SW 1271 (cell line): ENCODE measurements at places on chromosomes 11 and 22.
A peak's percentile ranks its signal among the peaks of the same experiment; 100 is the strongest.

DNA sequence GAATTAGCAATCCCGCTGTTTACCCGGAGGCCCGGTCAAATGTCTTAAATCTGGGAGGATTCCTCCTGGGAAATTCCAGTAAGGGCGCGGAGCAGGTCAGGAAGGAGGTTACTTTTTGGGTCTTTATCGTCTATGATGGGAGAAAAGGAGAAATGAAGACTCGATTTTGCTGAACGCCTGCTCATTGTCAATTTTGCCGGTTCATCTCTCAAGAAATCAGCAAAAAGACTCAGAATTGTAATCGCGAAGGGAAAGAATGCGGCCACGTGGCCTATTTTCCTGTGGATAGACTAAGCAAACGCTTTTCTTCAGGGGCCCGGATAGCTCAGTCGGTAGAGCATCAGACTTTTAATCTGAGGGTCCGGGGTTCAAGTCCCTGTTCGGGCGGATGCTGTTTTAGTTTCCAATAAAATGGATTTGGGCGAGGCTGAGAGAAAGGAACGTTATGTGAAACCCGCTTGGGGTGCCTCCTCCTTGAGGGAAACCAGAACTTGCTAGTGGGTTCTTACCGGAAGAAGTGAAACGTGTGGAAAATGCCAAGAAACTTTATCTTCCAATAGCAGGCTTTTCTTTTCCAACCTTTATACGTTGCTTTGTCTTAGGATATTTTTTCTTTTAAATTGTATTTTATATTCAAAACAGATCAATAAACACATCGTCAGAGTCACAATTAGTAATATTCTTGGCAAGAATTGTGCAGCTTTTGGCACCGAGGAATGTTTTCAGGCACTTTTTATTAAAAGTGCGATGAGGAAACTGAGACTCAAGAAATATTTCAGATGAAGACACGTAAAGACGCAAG lies 45.0 kb downstream of the OR4D9 start:
- peak; percentile 84 for DNase-seq

GRCh38 chr22:19797086-19798002 lies 36.8 kb downstream of the TBX1 start:
- no peak for DNase-seq

DNA sequence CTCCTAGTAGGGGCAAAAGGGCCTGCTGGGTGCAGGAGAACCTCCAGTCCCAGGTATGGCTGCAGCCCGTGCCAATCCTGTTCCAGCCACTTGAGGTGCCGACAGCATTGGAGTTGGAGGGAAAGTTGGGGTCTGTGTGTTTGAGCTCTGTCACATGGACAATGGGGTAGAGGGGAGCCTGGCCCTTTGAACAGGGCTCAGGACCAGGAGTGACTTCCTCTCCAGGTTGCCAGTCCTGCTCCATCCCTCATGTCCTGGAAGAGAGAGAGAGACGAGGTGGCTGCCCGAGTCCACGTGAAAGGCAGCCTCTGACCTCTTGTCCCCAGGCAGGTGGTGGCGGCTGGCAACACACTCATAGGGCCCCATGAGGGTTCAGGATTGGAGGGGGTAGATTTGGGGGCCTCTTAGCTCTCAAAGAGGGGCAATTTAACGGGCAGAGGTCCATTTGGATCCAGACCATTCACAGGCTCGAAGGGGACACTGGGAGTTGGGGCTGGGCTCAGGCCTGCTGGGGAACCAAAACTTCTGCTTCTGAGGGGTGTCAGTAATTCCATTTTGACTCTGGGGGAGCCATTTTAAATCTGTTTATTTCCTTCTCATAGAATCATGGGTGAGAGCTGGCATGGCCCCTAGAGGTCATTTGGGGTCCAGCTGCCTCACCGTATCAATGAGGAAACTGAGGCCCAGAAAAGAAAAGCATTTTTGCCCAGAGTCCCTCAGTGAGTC lies 4.1 kb downstream of the ADORA2A start:
- DNase-seq, result no peak

DNA sequence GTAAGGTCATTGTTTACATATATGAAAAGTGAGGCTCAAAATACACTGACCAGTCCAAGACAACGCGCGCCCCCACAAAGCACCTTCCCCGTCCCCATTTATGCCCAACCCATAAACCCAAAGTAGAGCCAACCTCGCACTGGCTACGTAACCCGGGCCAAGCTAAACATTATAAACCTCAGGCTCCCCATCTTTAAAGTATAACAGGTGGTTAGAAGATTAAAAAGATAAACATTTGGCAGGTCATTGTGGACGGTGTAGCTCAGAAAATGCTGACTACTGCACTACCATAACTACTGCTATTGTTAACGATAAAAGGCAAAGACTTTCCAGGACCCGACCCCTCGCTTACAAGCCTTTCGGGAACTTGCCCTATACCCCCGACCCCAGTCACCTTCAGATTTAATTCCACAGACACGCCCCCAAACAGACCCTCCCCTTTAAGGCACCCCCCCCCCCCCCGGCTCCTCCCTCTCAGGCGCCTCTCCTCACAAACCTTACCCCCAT lies 470 bp downstream of the NUMA1 start:
- DNase-seq, result no peak

DNA sequence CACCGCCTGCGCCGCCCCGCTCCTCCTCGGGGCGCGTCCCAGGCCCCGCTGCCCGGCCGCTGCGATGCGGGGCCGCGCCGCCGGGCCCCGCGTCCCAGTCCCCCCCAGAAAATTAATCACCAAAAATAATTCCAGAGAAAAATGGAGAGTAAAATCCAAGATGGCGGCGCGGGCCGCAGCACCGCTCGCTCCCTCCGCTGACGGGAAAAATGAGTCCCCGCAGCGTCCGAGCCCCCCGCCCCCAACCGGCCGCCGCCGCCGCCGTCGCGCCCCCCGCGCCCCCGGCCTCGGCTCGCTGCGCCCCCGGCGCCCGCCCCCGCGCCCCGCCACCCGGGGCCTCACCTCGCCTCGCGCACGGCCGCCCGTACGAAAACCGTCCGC lies at the start of gene KMT5B:
Gene KMT5B, minus strand, starts transcription at position 162 of the 381 bp plus-strand sequence. CDS start 23,220 bp downstream, outside the sequence.
- peak; percentile 47 for DNase-seq

DNA sequence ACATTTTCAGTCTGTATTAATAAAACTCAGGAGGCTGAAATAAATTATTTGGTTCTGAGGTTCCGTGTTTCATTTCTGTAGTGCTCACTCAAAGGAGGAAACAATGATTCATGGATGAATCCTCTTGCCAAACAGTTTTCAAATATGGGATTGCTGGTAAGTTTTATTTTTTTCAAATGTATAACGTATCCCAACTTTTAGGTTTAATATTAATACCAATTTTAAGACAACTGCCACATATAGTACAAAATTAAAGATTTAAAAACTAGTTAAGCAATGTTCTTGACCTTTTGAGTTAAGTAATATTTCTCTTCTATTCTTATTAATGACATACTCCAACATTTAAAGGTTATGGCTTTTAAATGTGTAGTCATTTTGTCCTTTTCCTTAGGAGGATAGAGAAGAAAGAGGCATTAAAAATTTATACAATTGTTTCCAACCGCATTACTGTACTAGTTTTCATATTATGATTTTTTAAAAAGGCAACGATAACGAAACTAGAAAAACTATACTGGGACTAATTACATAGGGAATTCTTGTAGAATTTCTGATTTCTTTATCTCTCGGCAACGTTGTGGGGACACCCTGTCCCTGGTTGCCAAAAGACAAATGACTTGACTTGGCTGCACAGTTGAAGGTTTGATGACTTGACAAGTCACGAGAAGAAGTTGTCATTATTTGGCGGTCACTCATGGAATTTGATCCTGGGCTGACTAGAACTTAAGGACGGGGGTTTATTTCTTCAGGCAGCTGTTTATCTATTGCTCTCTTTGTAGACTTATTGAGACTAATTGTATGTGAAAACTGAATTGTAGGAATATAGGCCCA lies 69.1 kb upstream of the ADSL start:
- no peak for DNase-seq

DNA sequence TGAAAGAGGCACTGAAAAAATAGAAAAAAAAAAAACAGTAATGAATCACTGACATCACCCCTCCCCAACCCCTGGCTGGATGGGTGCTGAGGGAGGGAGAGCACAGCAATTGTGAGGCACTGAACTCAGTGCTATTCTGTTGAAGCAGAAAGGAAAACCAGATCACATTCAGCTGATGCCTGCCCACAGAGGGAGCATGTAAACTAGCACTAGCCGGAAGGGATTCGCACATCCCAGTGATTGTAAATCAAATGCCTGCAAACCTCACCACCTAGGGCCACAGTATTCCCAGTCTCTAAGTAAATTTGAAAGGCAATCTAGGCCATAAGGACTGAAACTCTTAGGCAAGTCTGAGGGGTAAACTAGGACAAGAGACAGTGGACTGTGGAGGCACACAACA lies 772.0 kb upstream of the CCDC179 start:
- no peak for DNase-seq

- DNase-seq, result no peak
Observed at GRCh38 chr11:90134478-90135003, at the start of gene NAALAD2. TSS of gene NAALAD2 (plus strand) at chr11:90134663. CDS start at chr11:90134759, 96 bp downstream.

- no peak for DNase-seq
Observed at GRCh38 chr11:36264973-36265344, 24.3 kb downstream of the COMMD9 start.

GRCh38 chr11:107898270-107898669 lies 30.0 kb upstream of the RAB39A start:
- peak; percentile 85 for DNase-seq

GRCh38 chr11:65492387-65492636 lies 6.5 kb upstream of the MALAT1 start:
- DNase-seq, result no peak

DNA sequence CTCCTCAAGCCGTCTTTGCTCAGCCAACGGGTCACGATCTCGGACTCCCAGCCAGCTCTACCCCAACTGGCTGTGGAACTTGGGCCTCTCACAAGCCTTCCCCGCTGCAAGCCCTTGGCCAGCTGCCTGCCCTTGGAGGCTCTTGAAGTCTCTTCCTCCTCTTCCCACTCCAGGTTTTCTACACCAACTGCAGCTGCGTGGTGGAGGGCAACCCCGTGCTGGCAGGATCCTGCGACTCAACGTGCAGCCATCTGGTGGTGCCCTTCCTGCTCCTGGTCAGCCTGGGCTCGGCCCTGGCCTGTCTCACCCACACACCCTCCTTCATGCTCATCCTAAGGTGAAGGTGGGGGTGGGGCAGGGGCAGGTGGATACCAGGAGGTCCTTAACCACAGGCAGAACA lies 40.5 kb upstream of the TPBGL start:
- no peak for DNase-seq

- no peak for DNase-seq
Observed at GRCh38 chr22:42892571-42893316, 35.7 kb upstream of the ARFGAP3 start.

- no peak for DNase-seq
Observed at GRCh38 chr22:11360632-11361031, 4167.4 kb upstream of the OR11H1 start.

- no peak for DNase-seq
Observed at GRCh38 chr11:76239483-76240160, 33.3 kb upstream of the WNT11 start.

- no peak for DNase-seq
Observed at GRCh38 chr11:106087815-106088435, 10.5 kb downstream of the AASDHPPT start.

DNA sequence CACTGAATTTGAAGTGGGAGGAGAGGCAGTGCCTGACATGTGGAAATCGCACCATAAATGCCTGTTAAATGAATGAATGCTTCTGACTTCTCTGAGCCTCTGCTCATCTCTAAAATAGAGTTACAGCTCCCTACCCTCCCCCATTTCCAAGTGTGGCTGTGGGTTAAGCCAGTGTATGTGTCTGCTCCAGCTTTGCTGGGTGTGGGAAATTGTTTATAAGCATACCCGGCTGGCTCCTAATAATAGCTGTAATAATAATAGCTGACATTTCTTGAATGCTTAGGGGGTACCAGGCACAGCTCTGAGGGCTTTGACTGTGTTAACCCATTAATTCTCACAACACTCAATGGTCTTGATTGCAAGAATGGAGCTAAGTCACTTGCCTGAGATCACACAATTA lies 7.0 kb upstream of the FCHSD2 start:
- no peak for DNase-seq

GRCh38 chr11:6298605-6299004 lies 21.7 kb downstream of the CAVIN3 start:
- DNase-seq, result peak; percentile 53

DNA sequence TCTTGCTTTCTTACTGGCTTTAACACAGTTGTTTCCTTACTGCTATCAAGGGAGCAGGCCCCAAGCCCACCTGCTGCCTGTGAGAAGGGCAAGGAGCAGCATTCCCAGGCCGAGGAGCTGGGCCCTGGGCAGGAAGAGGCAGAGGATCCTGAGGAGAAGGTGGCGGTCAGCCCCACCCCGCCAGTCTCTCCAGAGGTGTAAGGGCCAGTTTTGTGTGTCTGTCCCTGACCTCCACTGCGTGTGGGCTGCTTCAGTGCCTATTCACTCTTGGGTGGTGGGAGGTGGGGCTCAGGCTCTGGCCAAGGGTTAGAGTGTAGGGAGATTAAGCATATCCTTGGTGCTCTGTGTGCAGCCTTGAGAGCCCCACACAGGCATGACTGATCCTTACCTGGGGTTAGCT lies 55.1 kb downstream of the CEP164 start:
- DNase-seq, result no peak
